ENCODE measurements at places on chromosomes 5 and 9. TPM values are rescaled to one million over a fixed set of nuclear protein-coding genes. Genes with fewer than 3 reads are reported as not detected.
A peak's percentile ranks its signal among the peaks of the same experiment; 100 is the strongest.

The ADAMTSL2 gene
- total RNA-seq: 38.9 TPM

The C9orf50 gene
- 0.90 TPM for total RNA-seq

- DNase-seq: no peak
These were observed 22.6 kb downstream of the HMGXB3 start for GRCh38 chr5:150023136-150023535.

The TOR4A gene
- 4.6 TPM for total RNA-seq

The ADAMTS16 gene
- 2.4 TPM for total RNA-seq

DNA sequence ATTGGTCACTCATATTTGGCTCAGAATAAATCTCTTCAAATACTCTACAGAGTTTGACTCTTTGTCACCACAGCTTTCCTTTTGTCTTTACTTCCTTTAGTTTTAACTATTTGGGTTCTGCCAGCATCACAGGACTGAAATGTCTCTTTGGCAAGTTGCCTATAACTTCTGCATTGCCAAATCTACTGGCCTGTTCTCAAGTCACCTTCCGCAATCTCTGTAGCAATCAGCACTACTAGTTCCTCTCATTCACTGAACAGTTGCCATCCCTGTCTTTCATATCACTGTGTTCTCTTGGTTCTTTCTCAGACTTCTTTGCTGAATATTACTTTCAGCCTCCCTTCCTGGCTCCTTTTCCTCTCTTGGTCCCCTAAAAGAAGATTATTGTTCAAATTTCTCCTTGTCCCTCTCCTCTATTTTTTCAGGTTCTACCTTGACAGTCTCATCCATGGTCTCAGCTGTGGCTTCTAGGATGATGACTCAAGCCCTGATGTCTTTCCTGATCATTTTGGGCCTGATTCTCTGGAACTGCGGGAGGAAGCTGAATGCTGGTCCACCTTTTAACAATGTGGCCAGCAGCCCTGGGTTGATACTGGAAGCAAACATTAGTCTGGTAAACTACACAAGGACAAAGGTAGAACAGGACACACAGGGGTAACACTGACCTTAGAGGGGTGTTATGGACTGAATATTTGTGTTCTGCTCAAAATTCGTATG lies 44.0 kb upstream of the LIFR start:
- DNase-seq: no peak

GRCh38 chr5:150001660-150002486 lies 1.3 kb downstream of the HMGXB3 start:
- DNase-seq: peak; percentile 7

- DNase-seq: no peak
These were observed 338.4 kb downstream of the DNAH5 start for GRCh38 chr5:13606051-13606450.

- DNase-seq: no peak
These were observed 27.0 kb upstream of the FREM1 start for GRCh38 chr9:14937216-14937615.

Data from tibial nerve (tissue), 4 donors.